ENCODE measurements at places on chromosomes 3 and 15. TPM values are rescaled to one million over a fixed set of nuclear protein-coding genes. Genes with fewer than 3 reads are reported as not detected.

The UBL7 gene
- total RNA-seq, result 43.3 TPM

The CADPS gene
- total RNA-seq, result not detected

The CCR9 gene
- total RNA-seq, result not detected

The SHISA5 gene
- total RNA-seq, result 75.3 TPM

- no peak for DNase-seq
These were observed 724.2 kb upstream of the CFAP20DC start for GRCh38 chr3:59774000-59774399.

GRCh38 chr15:63072809-63073277 is 30.3 kb downstream of the TPM1 start:
- DNase-seq, result no peak

- DNase-seq, result no peak
These were observed 151.4 kb downstream of the OTOL1 start for GRCh38 chr3:161647936-161648470.

GRCh38 chr3:197493049-197493448 is 62.7 kb downstream of the BDH1 start:
- DNase-seq, result no peak

- no peak for DNase-seq
These were observed 50.1 kb upstream of the BCL6 start for GRCh38 chr3:187795207-187795960.

- DNase-seq, result no peak
These were observed 5.5 kb downstream of the EFCAB12 start for GRCh38 chr3:129422897-129423296.

- no peak for DNase-seq
These were observed 51.0 kb upstream of the SPSB4 start for GRCh38 chr3:141000027-141000663.

GRCh38 chr3:47313341-47314055 is 30.8 kb downstream of the KLHL18 start:
- no peak for DNase-seq

DNA sequence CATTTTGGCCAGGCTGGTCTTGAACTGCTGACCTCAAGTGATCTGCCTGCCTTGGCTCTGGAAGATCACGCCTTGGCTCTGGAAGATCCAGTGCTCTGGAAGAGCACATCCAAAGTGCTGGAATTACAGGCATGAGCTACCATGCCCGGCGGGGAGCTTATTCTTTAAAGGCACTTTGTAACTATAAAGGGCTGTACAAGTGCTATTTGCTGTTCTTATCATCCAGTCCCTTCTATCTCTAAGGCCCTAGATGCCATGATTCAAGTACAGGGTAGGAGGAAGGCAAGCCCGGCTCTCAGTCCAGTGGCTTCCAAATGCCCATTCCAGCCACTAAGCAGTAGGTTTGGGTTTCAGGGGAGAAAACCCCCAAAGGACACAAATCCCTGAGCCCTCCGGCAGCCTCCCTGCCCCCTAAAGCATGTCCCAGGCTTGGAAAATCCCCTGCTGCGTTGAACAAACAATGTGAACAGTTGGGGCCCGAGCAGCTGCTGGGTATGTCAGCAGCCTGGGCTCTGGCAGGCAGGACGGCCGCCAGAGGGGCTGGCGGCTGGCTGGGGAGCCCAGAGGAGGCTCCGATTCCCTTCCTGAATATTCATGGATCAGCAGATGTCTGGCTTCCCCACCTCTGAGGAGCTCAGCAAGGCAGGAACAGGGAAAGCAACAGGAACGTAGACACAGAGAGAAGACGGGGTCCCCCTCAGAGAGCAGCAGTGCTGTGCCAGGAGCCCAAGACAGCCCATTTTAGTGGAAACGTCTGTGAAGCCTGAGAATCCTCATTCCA is 7.7 kb downstream of the IGDCC4 start:
- DNase-seq, result no peak

DNA sequence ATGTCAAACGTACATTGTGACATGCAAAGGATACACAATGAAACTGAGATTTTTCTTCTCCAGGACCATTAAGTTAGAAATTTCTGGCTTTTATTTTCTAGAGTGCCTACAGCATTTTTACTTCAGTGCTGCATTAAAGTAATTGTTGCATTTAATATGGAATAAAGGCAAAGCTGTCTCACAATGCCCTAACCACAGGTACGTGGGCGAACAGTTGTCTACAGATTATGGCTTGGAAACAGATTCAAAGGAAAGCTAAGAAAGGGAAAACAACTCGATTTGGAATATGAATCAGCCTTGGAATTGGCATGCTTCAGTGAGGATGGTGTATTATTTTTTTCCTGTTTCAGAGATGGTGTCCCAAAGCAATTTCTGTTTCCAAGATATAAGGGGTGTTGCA is 79.1 kb upstream of the TUSC7 start:
- DNase-seq, result no peak

- no peak for DNase-seq
These were observed 85.6 kb upstream of the ACP3 start for GRCh38 chr3:132231633-132232032.

DNA sequence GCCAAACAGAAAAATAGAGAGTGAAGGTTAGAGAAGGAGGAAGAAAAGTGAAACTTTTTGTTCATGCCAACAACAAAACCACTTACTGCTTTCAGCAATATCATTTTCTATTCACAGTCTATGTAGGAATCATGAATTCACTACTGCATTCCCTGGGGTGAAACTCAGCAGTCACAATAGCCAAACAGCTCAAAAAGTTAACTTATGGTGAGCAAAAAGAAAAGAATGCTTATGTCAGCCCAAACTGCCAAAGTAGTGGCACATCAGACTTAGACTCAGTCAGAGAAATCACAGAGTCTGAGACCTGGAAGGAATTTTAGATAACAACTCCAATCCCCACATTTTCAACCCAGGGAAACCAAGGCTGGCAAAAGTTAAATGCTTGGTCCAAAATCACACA is 238.7 kb upstream of the TMCO5A start:
- no peak for DNase-seq

DNA sequence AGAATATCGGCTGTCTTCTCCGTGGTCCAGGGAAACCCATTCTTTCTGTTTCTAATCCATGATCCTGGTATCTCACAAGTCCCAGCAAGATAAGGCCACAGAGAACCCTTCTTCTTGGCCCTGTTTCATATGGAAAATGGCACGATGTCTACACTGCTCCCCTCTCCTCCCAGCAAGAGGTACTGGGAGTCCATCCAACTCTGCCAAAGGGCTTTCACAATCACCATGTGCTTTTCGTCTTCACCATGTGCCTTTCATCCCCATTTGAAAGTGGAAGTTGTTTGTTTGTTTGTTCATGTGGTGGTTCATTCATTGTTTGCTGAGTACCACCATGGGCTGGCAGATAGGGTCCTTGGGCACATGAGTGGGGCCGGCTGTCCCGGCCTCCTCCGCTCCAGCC is 5.5 kb downstream of the ITIH3 start:
- DNase-seq, result no peak

DNA sequence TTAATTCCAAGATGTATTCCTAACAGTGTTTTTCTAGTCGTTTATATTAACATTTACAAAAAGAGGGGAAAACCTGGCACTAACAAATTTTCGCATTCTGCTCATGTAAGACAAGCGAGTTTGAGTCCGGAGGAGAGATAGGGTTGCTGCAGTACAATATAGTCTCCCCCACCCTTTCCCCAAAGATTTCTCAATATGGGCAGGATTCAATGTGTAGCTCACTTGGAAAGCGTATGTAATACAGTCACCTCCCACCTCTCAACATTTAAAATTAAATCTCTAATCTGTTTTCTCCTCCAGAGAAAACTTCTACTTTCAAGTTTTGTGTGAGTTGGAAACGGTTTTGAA is 57.9 kb downstream of the CMSS1 start:
- DNase-seq, result no peak

DNA sequence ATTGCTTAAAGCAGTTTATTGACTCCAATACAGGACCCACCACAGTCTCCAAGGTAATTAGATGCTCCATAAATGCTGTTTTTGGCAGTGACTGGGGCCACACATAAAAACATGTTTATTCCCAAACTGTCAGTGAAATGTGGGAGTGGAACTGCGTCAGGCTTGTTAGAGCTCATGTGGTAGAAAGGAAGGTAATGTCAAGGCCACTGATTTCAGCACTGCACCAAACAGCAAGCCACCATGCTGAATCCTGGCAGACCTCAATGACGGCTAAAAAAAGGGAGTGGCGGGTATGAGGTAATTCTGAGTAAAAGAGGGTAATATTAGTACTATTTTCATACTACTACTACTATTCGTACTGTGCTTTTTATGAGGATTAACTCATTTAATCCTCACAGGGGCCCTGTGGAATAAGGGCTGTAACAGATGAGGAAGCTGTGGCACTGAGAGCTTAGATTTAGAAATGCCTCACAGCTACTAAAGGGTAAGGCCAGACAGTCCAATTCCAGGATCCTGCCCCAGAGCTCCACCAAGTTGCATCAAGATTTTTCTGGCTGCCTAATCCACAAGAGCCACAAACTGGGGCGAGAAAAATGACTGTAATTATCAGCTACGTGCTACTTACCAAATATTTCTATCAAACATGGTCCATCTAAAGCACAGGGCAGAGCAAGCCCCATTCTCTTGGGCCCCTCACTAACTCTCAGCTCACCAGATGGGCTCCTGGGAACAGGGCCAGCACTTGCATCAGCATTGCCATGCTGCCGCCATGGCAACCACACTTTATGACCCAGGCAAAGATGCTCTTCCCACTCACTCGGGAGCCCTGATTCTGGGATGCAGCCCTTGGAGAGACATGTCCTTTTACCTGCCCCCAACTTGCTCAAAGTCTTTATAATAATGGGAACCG is 83.6 kb upstream of the SPATA12 start:
- DNase-seq, result no peak

DNA sequence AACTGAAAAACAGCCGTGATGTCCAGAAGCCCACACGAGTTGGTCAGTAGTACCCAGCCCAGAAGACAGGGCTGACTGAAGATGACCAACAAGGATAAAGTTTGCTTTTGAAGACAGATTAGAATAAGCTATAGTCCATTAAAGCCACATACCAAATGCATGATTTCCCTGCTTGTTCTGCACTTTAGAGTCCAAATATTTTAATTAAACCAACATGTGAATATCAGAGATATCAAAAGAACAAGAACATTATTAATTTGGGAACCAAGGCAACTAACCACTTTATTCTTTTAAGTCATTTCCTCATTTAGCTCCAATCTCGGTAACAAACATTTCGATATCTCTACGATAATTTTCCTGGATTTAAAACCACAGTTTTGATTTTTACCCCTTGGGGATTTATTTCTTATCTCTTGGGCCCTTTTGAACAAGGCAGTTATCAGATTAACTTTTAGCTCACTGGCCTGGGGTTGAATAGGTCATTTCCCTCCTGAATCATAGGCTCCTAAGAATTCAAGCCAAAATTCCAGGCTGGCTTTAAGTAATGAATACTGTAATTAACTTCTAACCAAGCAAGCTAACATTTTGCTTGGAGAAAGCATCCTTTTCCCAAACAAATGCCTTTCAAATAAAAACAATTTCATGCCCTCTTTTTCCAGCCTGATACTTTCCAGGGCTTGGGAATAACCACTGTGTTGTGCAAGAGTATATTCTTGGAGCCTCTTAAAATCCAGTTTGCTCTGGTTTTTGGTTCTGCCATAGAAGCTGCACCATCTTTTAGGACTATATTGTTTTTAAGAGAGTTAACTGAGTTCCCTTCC is 102.9 kb upstream of the NR2E3 start:
- DNase-seq, result no peak

DNA sequence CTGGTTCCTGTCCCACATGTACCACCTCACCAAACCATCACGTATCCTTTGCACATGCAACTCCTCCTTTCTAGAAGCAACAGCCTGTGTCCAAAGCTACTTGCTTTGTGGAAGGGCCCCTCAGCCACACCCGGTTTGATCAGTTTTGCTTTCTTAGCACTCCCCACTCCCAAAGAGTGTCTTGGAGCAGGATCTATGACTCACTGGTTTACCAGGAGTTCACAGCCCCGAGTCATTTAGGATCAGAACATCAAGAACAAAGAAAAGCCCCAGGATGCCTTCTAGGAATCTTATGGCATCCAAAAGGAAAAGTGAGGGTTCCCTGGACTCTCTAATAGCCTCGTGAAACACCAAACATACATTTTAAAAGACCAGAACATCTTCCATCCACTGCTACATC is 50.7 kb upstream of the IGF1R start:
- DNase-seq, result no peak

DNA sequence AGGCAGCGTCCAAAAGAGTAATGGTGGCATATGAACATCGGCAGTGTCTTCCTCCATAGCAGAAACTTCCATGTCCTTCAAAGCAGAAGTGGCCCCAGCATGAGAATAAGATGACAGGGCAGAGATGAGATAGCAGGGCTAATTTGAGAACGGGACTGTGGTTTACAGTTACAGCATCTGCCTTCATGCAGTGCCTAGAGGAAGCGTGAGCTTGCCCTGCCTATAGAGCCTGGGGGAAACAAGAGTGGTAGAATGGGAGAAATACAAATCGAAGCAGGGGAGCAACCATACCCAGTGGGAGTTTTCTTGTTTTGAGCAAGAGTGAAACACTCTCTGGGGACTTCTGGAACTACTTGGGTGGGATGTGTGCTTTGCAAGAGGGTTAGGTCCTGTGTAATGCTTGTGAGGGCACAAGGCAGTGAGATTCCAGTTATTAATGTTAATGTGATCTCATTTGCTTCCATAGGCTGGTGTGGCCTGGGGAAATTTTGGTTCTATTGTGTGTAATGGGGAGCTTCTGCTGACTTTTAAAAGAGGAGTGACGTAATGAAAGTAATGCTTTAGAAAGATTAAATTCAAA is 616.9 kb downstream of the ZIC1 start:
- DNase-seq, result no peak

- no peak for DNase-seq
These were observed 101.7 kb upstream of the UBP1 start for GRCh38 chr3:33541918-33542317.

- DNase-seq, result no peak
These were observed 15.8 kb downstream of the PLXNA1 start for GRCh38 chr3:126998728-126999127.

DNA sequence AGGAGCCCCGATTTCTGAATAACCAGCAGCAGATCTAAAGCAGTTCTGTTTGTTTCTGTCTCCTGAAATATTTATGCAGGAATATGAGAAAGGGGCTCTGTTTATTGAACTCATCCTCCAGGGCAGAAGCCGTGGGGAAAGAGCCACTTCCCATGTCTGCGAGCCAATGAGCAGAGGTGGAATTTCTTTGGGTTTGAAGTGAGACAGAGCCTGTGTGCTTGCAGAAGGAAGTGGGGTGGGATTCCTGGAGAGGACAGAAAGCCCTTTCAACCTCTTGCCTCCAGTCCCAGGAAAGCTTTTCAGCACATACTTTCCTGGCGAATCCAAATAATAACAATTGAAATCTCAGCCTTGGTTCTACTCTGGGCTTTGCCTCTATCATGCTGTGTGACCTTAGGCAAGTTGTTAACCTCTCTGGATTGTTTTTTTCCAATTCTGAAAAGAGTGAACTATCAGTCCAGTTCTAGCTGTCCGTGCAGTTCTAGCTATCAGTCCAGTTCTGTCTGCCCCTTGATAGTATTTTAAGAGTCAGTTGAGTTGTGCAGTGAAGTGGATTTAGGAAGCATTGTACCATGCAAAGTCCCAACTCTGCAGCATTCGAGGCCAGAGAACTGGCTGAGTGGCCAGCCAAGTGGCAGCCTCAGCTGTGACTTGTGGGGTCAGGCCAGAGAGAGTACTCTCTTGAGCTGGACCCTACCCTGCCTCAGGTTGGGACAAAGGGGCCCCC is 15.9 kb downstream of the CORO2B start:
- DNase-seq, result no peak

All from activated naive CD4-positive, alpha-beta T cell treated with anti-CD3 and anti-CD28 coated beads, Interleukin-2, amount 50 U/mL, for 72 hours (primary cell).